ENCODE measurements at places on chromosomes 16 and 17.

DNA sequence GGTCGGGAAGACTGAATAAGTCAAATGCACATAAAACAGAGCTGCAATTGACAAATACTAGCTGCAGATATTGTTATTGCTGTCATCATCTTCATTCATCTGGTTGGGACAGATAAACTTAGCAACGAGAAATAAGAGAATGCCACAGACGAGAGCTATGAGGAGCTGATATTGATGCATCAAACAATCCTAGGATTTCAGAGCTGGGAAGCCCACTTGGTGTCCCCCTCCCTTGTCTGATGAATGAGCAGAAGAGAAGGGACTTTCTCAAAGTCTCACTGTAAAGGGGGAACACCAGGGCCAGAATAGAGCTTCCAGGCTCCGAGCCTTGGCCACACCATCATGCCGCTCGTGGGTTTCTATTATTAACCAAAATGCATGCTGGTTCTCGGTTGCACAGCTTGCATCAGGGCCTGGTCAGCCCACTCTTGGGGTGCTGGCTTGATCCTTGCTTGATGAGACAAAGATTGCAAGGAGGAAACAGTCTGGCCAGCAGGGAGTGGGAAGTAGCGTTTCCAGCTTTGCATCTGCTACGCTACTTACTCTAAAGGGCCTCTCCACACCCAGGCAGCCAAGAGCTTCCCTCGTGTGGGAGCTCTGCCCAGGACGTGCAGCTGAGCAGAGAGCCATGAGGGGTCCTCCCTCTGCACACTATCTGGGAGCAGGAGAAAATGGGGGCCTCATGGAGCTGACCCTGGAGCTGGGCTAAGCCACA is 28.4 kb upstream of the EMP2 start:
- DNase-seq, result no peak

DNA sequence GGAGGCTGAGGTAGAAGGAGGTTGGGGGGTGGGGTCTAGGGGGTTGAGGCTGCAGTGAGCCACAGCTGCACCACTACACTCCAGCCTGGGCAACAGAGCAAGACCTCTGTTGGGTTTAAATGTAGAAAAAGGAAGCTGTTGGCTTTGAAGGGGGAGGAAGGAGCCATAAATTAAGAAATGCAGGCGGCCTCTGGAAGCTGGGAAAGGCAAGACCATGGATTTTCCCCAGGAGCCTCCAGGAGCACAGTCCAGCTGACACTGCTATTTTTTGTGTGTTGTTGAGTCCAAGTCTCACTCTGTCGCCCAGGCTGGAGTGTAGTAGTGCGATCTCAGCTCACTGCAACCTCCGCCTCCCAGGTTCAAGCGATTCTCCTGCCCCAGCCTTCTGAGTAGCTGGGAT is 15.9 kb downstream of the LITAF start:
- no peak for DNase-seq

- no peak for DNase-seq
Measured at GRCh38 chr16:66834746-66835145, 4.0 kb upstream of the NAE1 start.

- DNase-seq, result no peak
Measured at GRCh38 chr16:81431554-81432353, 12.9 kb upstream of the CMIP start.

DNA sequence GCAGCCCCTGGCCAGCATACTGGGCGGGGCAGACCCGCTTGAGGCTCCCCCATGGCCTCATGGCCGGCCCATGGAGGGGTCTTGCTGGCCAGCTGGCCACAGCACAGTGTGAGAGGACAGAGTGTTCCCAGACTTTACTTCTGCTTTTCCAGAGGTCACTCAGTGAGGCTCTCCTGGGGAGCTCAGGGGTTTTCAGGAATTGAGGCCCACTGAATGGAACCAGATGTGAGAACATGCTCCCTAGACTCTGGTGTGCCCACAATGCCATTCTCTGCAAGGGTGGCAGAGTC is 21.2 kb downstream of the ATP6V0D1 start:
- no peak for DNase-seq

DNA sequence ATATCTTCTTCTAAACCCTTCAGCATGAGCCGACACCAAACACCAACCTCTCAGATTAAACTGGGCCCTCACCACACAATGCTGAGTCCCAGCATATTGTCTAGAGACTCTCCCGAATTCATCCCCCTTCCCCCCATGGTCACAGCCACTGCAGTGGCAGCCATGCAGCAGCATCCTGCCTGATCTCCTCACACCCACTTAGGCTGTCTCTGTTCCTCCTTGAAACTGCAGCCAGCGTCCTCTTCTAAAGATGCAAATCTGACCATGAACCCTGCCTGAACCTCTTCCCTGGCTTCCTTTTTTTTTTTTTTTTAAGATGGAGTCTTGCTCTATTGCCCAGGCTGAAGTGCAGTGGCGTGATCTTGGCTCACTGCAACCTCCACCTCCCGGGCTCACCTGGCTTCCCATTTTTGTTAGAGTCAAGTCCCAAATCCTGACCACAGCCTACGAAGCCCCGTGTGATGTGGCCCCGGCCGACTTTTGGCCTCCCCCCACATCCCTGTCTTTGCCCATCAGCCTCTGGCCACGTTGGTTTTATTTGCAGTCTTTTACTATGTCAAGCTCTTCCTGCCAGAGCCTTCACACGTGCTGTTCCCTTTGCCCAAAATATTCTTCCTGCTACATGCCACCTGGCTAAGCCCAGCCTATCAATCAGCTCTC is 2.8 kb downstream of the FA2H start:
- DNase-seq, result no peak

GRCh38 chr16:88897696-88898425 is 31.4 kb upstream of the PABPN1L start:
- no peak for DNase-seq

DNA sequence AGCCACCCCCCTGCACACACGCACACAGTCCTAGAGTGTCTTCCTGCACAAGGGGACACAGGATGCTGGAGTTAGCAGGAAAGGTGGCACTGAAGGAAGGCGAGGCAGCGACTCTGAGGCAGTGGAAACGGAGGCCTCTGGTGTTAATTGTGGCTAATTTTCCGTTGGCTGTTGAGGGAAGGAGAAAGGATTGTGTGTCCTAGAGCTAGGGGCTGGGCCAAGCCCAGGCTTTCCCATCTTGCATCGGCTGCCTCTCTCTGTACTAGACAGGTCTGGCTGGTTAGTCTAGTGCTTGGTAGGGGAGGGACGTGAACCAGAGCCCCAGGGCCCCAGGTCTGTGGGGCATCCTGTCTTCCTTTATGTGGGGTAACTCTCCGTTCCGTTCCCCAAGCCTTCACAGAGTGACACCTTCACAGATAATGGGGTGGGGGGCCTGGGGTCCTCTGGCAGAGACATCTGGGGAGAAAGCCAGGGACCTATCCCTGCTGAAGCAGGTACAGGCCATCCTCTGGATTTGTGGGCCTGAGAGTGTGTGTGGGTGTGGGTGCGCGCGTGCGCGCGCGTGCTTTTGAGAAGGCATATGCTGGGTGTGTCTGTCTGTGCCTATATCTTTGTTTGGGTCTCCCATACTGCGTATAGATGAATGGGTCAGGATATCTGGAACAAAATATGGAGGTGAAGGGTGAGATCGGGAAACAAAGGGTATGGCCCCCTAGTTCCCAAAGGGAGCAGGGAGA is at the start of gene CHD3:
Gene CHD3, plus strand, starts transcription at position 606 of the 737 bp plus-strand sequence. CDS start 212 bp downstream, outside the sequence.
- peak; percentile 36 for DNase-seq

DNA sequence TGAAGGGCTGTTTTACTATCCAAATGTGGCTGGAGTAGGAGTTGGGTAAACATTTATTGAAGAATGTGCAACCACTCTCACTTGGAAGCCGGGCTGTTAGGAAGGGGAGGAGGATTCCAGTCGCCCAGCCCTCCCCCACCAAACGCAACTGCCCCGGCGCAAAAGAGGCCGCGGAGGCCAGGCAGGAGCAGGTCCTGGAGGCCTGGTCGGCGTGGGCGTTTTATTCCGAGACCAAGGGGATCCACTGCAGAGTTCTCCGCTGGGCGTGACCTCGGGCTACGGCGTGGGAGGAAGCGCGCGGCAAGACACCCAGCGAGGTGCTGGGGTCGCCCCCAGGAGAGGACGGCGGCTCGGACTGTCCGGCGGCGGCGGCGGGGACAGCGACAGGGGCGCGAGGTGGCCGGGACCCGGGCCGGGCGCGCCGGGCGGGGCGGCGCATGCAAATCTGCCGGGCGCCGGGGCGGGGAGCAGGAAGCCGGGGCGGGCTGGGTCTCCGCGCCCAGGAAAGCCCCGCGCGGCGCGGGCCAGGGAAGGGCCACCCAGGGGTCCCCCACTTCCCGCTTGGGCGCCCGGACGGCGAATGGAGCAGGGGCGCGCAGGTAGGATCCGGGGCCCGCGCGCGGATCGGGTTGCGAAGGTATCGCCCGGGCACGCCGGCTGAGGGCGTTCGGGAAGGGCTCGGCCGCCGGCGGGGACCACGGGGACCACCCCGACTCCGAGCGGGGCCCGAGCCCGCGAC is at the start of gene IL4R:
Gene IL4R, plus strand, starts transcription at position 553 of the 739 bp plus-strand sequence. CDS start 26,230 bp downstream, outside the sequence.
- peak; percentile 55 for DNase-seq

DNA sequence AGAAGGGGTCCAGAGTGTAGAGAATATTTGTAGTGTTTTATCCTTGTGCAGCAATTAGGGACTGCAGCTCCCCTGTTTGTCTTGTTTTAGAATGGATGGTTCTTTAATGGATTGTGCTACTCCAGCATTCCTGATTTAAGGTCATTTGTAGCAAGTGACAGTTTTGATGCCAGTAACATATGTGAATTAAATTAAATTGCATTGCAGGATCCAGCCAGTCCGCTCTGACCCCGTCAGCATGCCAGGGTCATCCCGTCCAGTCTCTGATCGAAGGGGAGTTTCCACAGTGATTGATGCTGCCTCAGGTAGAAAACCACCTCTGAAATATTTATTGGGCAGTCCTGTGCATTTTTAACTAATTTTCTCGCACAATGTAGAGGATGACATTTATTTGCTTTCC is 315.4 kb upstream of the TBX2 start:
- DNase-seq, result no peak

GRCh38 chr17:48054238-48055185 is 6.4 kb downstream of the NFE2L1 start:
- no peak for DNase-seq

DNA sequence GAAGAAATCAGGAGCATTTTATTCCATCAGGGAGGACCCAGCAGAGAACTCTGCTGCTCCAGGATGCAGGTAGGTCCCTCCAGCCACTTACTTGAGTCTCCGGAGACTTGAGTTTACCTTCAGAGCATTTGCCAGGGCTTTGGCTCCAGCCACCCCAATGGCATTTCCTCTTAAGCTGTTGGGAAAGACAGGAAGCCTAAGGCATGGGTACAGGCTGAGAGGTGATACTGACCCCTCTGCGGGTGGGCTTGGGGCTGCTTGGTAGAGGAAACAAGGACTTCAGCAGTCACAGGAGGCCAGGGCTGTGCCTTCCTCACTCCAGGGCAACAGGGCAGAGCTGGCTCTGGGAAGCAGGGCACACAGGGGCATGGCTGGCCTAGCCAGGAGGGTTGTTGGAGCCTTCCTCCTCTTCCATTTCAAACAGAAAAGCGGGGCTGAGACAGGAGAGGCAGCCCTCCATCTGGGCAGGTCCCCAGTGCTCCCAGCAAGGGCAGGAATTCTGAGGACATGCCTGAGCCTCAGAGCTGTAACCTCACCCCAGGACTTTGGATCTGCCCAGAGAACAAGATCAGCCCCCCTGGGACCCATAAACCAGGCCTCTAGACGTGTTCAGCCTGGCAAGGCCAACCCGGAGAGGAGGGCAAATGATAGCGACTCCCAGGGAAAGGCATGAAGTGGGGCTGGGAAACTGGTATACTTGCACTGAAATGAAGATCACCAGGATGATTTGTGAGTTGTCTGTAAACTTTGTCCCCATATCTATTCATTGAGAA is 34.4 kb downstream of the NLRC3 start:
- no peak for DNase-seq

DNA sequence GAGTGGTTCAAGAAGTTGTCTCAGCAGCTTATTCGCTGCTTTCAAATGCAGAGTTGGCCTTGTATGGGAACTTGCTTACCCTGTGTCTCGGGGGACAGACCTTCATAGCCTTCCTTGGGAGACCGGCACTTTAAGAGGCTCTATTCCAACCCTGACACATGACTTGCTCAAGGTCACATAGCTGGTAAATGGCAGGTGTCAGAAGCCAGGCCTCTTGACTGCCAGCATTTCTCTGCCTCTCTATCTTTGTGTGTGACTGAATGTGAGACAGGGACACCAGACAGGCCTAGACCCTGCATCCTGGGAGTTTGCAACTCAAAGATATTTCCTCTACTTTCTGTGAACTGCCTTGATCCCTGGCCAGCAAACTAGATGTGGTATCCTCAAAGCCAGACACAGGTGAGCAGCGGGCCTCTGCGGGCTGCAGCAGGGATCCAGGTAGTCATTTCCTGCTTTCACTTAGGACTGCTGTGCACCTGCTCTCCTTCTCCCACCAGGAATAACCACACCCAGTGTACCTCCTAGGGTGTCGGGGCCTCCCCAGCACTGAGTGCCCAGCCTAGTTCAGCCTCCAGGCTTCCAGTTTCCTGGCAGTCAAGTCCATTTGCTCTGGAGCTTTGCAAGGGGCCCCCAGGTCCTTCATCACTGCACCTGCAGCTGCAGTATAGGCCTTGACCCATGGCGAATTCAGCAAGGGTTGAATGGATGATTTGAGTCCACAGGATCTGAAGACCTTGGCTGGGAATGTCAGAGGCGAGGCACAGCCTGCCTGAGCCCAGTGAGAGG is 116.6 kb upstream of the TNRC6C start:
- DNase-seq, result no peak

DNA sequence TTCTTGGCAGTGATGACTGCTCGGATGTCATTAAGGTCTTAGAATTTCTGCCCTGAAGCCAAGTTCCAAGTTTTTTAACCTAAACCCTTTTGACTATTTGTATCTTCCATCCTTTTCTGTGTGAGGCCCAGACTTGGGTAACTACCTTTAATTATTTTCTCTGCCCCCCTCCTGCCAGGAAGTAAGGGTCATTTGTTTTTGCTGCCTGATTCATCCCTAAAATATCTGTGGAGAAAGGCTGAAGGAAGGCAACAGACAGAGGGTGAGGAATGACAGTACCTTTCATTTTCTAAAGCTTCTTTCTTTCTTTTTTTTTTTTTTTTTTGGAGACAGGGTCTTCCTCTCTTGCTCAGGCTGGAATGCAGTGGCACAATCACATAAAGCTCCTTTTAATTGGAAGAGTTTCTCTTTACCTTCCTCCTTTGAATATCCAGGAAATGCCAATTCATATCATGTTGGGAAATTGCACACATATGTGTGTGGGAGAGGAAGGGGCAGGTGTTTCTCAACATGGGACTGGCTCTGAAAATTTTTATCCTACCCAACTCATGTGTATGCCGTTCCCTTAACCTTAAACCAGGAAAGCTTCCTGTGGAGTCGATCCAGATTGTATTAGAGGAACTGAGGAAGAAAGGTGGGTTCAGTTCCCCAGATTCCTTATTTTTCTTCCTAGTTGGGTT is 957 bp downstream of the VPS25 start:
- no peak for DNase-seq

Data from CD4-positive, alpha-beta T cell (primary cell).